ENCODE measurements at places on chromosomes 16 and 17.

DNA sequence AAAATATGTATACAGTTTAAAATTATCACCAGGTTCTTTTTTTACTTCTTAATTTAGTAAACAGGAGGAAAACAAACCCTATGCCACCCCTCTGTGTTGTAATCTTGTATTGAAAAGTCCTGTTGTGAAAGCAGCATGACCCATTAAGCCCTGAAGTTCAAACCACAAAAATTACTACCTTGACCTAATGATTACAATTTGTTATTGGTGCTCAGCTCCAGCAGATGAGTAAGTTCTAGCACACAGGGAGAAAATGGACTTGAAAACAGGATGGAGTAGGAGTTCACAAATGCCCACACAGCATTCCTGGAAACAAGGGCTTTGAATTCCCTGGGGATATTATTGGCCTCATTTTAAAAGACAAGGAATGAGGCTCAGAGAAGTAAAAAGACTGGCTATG is 505.8 kb upstream of the ERCC4 start:
- DNase-seq = no peak

DNA sequence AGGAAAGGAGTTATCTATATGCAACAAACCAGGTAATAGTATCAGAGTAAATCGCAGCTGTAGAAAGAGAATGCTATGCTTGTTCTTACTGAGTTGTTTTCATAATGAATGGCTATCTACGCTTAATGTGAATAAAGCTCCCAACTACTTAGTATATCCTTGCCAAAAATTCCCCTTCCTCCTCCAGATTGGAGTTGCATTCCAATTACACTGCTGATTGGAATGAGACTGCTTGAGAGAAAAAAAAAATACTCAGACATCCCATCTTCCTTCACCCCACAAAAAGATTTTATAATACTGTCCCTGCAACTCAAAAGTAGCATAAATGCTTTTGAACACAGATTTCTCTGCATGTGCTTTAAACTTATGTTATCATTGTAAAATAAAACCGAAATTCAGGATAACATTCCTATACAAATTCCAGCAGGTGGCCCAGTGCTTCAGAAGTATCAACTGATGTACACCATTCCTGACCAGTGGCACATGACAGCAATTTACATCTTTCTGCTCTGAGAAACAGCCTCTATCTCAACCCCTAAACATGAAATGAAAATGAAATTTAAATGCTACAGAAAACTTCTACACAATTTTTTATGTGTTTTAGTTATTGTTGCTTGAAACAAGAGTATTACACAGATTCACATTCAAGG is 47.0 kb downstream of the SMURF2 start:
- DNase-seq = peak; percentile 46

- no peak for DNase-seq
Measured at GRCh38 chr17:8019166-8019565, 16.8 kb downstream of the GUCY2D start.

DNA sequence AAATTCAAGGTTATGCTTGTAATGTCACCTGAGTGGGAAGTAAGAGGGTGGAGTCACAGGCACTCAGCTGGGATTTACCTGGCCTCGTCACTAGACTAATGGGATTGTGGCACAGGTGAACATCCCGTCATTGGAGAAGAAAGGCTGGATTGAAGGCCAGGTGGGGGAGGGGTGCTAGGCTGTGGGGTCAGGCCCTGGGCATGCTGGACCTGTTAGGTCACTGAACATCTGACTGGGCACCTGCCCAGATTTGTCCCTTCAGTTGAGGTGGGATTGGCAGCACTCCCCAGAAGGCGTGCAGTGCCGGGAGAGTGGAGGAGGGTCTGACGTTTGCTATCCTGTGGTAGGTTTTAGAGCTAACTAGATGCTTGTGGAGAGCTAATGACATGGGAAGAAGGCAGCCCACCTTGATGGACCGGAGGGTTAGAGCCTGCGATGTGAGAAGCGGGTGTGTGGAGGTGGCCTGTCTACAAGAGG is 161.5 kb upstream of the ZNF267 start:
- DNase-seq = no peak

- DNase-seq = peak; percentile 78
Measured at GRCh38 chr17:17890773-17891759, 54.3 kb upstream of the SREBF1 start.

DNA sequence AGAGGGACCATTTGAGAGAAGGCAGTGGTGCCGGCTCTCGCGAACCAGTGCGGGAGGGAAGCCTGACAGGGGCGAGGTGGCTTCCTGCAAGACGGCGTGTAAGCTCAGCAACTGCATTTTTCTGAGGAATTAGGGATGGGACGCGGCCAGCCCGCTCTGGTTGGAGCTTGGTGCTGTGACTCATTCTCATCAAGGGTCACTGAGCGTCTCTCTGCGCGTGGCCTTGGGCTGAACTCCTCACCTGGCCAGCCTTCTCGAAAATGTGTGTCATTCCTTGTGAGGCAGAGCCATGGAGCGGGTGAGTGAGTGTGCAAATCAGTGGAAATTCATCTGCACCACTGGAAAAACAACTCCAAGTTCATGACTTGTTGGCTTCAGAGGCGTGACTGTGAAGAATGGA is 52.8 kb downstream of the NTN1 start:
- DNase-seq = no peak

GRCh38 chr16:81489547-81490267 is 45.1 kb downstream of the CMIP start:
- no peak for DNase-seq

- no peak for DNase-seq
Measured at GRCh38 chr16:20136446-20136968, 62.8 kb upstream of the GPR139 start.

- DNase-seq = peak; percentile 29
Measured at GRCh38 chr16:55470533-55471371, 8.2 kb upstream of the MMP2 start.

- no peak for DNase-seq
Measured at GRCh38 chr16:2910441-2910969, 1.2 kb upstream of the FLYWCH1 start.

DNA sequence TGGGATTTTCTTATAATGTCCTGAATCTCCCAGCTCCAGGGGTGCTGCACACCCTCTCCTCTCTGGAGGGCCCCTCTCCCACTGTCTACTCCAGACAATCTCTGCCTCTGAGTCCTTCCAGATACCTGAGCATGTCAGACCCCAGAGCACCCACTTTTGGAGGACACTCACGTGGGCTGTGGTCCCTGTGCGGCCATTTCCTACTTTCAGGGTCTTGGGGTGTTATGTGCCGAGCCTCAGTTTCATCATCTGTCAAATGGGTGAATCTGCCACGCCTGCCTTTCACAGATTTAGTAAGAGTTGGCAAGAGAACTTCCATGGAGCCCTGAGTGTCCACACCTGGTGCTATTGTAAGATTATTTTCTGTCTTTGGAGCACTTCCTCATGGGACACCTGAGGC is 3.7 kb upstream of the FOXL1 start:
- DNase-seq = no peak

DNA sequence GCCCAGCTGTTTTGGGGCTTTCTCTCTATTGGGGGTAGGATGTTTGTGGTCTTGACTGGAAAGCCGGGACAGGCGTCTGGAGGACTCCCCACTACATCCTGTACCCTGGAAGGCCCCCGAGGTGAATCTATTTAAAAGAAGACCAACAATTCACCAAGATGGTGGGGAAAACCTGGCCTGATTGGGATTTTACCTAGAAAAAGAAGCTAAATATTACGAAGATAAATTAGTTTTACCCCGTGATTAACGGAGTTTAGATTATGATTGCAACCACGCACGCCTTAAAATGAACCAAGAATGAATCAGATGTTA is 779 bp upstream of the CCDC102A start:
- DNase-seq = no peak

- no peak for DNase-seq
Measured at GRCh38 chr16:65769055-65769465, 597.4 kb upstream of the CDH5 start.

- no peak for DNase-seq
Measured at GRCh38 chr16:87725596-87726235, 40.1 kb downstream of the KLHDC4 start.

GRCh38 chr16:75590920-75591843 is 25.0 kb downstream of the GABARAPL2 start:
- DNase-seq = no peak

DNA sequence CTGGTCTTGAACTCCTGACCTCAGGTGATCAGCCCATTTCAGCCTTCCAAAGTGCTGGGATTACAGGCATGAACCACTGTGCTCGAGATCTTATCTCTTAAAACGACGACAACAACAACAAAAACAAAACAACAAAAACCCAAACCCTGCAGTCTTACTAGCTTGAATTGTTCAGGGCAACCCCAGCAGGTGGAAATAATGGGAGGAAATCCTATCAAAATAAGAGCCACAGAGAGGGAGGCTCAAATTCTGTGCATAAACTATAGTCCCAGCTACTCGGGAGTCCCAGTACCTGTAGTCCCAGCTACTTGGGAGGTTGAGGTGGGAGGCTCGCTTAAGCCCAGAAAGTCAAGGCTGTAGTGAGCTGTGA is 16.5 kb upstream of the ATP6V0A1 start:
- no peak for DNase-seq

DNA sequence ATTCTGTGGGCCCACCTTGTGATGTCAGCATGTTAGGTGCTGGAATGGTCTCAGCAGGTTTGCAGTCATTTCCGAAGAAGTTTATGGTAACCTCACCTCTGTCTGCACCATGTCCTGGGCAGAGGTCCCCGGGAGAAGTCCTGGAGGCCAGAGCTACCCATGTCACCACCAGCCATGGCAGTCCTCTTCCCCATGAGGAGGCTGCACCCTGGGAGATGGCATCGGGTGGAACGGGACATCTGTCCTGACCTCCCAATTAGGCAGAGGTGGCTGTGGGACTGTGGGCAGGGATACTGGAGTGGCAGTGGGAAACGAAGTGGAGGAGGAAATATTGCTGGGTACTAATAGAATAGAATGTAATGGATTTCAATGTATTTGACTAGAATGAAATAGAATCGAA is 511.8 kb upstream of the WSB1 start:
- no peak for DNase-seq

GRCh38 chr17:66675273-66675990 is 159.5 kb upstream of the CACNG5 start:
- no peak for DNase-seq

DNA sequence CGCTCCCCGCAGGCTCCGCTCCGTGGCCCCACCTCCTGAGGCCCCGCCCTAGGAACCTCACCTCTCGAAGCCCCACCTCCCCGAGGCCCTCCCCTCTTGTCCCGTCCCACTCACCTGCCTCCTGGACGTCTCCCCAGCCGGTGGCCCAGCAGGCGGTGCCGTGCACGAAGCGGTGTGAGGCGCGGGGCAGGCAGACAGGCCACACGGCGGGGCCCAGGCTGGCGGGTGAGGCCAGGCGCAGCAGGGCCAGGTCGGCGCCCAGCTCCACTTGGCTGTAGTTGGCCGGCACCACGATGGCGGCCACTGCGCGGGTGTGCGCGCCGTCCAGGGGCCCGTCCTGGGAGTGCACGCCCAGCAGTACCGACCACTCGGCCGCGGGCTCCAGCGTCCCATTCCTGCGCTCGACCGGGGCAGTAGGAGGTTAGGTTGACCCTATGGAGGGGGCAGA is 1.6 kb downstream of the PRSS36 start:
- no peak for DNase-seq

- no peak for DNase-seq
Measured at GRCh38 chr17:65489413-65490155, 71.9 kb downstream of the AXIN2 start.

DNA sequence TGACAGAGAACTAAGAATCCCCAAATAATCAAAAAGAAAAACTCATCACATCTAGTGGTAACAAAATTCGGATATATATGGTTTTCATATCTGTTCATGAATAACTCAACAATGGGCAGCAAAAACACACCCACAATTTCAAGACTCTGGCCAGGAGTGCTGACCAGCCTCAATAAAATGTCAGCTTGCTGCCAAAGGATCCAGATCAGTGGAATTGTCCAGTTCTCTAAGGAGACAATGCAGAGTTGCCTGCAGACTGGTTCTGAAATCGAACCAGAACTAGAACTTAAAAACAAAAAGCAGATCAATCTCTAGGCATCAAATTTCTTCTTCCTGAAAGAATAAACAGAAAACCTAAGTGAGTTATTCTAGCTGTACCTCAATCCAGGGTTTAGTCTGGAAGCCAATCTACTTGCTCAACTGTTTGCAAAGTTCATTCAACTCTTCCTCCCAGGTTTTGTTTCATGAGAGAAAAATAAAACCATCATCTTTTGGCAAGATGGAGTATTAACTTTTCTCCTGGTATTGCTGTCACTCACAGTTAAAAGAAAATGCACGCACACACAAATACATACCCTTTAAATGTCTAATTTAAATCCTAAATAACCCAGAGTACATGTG is 61.0 kb downstream of the CFDP1 start:
- no peak for DNase-seq

DNA sequence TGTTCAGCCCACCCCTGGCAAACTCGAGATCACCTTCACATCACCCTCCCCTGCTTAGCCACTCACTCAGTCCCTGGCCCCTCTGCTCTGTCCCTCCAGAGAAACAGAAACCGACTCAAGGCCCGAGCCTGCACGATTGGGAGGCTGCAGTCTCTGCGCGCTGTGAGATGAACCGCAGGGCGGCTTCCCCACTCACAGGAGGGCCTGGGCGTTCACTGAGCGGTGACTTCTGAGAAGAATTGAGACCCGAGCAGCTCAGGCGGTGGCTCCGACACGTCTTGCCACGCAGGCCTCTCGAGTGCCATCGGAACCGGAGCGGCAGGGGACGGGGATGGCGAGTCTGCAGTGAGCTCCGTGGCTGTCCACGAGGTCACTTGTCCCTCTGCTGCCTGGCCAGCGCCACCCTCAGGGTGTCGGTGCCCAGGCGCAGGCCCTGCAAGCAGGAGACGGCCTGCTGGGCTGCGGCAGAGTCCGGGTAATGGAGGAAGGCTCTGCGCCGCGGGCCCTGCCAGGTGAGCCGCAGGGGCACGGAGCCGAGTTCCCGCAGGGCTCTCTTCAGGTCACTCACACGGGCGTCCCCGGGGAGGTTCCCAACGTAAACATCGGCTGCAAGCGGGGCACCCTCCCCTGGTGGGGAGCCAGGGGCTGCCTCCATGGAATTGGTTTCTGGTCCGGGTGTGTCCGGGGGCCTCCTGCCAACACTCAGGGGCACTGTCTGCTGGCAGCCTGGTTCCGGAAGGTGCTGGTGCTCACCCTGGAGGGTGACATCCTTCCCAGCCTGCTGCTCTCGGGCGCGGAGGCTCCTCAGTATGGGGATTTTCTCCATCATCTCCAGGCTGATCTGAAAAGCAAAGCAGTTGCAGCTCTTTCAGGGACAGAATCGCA is 21.6 kb downstream of the FOXF1 start:
- no peak for DNase-seq

- no peak for DNase-seq
Measured at GRCh38 chr16:10322723-10323527, 62.9 kb upstream of the ATF7IP2 start.

- DNase-seq = no peak
Measured at GRCh38 chr16:72721981-72722380, 325.9 kb downstream of the ZFHX3 start.

All from hepatic stellate cell (primary cell).